ENCODE measurements at places on chromosomes 1 and 21. TPM values are rescaled to one million over a fixed set of nuclear protein-coding genes. Genes with fewer than 3 reads are reported as not detected.

Gene OR6K3
- not detected for total RNA-seq

Gene KRTAP13-4
- not detected for total RNA-seq

Gene CCDC17
- 0.85 TPM for total RNA-seq

Gene TMEM269
- total RNA-seq: not detected

Gene CFHR2
- total RNA-seq: not detected

Gene CCDC27
- total RNA-seq: not detected

Gene AGTRAP
- total RNA-seq: 21.4 TPM

Gene LAX1
- total RNA-seq: 0.42 TPM

Gene MRPS21
- 33.6 TPM for total RNA-seq

Gene LMOD1
- 71.7 TPM for total RNA-seq

Gene L1TD1
- total RNA-seq: 0.95 TPM

Gene BARHL2
- not detected for total RNA-seq

Gene IL24
- not detected for total RNA-seq

Gene HSD3B2
- total RNA-seq: not detected

Gene SRSF4
- 57.3 TPM for total RNA-seq

Gene TNFRSF18
- total RNA-seq: not detected

Gene FGR
- 3.4 TPM for total RNA-seq

Gene HFM1
- 27.5 TPM for total RNA-seq

Gene SMPDL3B
- total RNA-seq: 0.42 TPM

Gene SUSD4
- total RNA-seq: 6.3 TPM

Gene RPTN
- not detected for total RNA-seq

Gene IL12RB2
- total RNA-seq: 6.0 TPM

Gene RHBDL2
- total RNA-seq: 6.3 TPM

Gene ZFP69B
- 6.6 TPM for total RNA-seq

Gene UBXN10
- total RNA-seq: 2.4 TPM

Gene SPRR2A
- total RNA-seq: not detected

Gene TP73
- total RNA-seq: 0.63 TPM

Gene UBE2U
- total RNA-seq: not detected

Gene PTGFR
- 28.7 TPM for total RNA-seq

Gene BLACAT1
- not detected for total RNA-seq

Gene APCS
- total RNA-seq: not detected

Gene INTS7
- 24.3 TPM for total RNA-seq

Gene CLDN17
- total RNA-seq: not detected

Gene FCRL4
- not detected for total RNA-seq

Gene ZNF496
- total RNA-seq: 17.2 TPM

Gene OR2L13
- total RNA-seq: not detected

Gene TMEM125
- 0.32 TPM for total RNA-seq

Gene CD1B
- total RNA-seq: not detected

Gene GNAT2
- not detected for total RNA-seq

Gene GJA8
- total RNA-seq: not detected

Gene GPR157
- total RNA-seq: 53.5 TPM

Gene MIXL1
- not detected for total RNA-seq

Gene FMO2
- 1.7 TPM for total RNA-seq

Gene LCE2B
- total RNA-seq: not detected

Gene IGFN1
- total RNA-seq: 0.69 TPM

Gene TAGLN2
- 106 TPM for total RNA-seq

Gene TRIM46
- total RNA-seq: 0.85 TPM

Gene FAM43B
- total RNA-seq: 1.1 TPM
